Heart right ventricle (tissue), 16 donors: ENCODE measurements at places on chromosomes 2 and 18. TPM values are rescaled to one million over a fixed set of nuclear protein-coding genes. Genes with fewer than 3 reads are reported as not detected.
A peak's percentile ranks its signal among the peaks of the same experiment; 100 is the strongest.

DNA sequence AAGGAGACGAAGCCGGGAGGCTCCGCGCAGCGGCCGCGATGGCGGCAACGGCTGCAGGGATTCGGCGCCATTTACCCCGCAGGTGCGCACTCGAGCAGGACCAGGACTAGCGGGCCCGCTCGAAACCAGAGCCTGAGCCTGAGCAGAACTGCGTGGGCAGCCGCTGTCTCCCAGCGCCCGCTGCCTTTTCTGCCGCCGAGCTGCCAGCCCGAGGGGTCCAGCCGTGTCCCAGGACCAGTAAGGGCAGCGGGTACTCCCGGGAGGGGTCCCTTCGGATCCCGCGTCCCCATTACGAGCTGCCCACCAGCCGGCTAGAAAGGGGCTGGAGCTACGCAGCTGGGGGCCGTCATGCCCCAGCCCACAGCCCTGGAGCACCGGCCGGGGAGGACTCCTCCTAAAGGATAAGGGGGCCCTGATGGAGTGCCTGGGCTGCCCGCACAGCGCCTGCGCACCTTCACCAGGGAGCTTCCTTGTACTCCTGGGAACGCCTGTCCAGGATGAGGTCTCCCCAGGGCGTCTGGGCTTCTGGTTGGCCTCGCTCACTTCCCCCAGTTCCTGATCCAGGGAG is 9.9 kb downstream of the ALPP start:
- DNase-seq, result no peak

GRCh38 chr2:163351966-163352365 is 383.8 kb downstream of the FIGN start:
- no peak for DNase-seq

- no peak for DNase-seq
Measured at GRCh38 chr2:232999354-232999753, 13.7 kb downstream of the NGEF start.

- no peak for DNase-seq
Measured at GRCh38 chr2:95376311-95377215, 25.9 kb upstream of the FAHD2A start.

DNA sequence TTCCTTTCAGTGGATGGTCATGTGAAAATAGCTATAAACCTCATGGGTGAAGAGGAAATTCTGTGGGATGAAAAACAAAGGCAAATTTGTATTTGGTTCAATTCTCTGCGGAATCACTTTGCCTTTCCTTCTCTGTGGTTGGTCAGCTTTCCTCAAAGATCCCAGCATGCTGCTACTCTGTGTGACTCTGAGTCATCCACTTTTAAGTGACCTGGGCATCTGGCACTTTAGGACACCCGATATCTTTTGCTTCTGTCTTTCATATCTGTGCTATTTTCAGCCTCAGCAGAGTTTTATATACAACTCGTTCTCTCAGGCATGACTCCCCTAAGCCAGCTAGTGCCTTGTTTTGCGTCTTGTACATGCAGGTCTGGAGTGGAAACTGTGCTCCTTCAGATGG is 217.0 kb upstream of the PIEZO2 start:
- DNase-seq, result no peak

- no peak for DNase-seq
Measured at GRCh38 chr2:8342407-8342806, 339.4 kb upstream of the ID2 start.

GRCh38 chr2:168825126-168825525 is 22.7 kb downstream of the NOSTRIN start:
- DNase-seq, result no peak

DNA sequence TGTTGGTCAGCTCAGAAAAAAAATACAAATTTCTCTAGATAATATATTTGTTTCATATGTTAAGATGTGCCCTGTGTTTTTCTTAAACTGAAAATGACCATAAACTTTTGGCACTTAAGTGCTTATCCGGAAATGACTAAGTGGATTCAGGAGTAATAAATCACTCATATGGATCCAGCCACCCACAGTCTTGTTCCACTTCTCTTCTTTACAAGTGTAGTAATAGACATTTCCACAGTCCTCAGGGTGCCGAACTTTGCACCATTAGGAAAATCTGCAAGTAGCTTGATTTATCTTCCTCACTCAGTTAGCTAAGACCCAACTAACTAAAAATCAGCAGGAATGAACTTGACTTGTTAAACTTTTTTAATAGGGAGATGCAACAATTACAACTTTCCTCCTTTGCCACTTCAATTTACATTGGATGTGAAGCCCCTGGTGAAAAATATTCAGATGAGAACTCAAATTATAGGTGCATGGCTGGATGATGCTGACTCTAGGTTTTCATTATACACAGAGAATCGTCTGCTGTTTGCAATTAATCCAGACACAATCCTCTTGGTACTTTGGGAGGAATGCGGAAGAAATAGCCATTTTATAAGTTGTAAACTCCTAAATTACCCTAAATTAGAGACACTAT is 322.5 kb downstream of the ARHGAP15 start:
- no peak for DNase-seq

GRCh38 chr18:62175521-62175920 is 11.3 kb downstream of the PIGN start:
- no peak for DNase-seq

GRCh38 chr2:30147196-30147714 is 448 bp downstream of the YPEL5 start:
- DNase-seq, result no peak

- peak; percentile 62 for DNase-seq
Measured at GRCh38 chr2:190637903-190638618, 10.8 kb upstream of the NAB1 start.

GRCh38 chr2:143246815-143247744 is 117.9 kb downstream of the ARHGAP15 start:
- DNase-seq, result no peak

DNA sequence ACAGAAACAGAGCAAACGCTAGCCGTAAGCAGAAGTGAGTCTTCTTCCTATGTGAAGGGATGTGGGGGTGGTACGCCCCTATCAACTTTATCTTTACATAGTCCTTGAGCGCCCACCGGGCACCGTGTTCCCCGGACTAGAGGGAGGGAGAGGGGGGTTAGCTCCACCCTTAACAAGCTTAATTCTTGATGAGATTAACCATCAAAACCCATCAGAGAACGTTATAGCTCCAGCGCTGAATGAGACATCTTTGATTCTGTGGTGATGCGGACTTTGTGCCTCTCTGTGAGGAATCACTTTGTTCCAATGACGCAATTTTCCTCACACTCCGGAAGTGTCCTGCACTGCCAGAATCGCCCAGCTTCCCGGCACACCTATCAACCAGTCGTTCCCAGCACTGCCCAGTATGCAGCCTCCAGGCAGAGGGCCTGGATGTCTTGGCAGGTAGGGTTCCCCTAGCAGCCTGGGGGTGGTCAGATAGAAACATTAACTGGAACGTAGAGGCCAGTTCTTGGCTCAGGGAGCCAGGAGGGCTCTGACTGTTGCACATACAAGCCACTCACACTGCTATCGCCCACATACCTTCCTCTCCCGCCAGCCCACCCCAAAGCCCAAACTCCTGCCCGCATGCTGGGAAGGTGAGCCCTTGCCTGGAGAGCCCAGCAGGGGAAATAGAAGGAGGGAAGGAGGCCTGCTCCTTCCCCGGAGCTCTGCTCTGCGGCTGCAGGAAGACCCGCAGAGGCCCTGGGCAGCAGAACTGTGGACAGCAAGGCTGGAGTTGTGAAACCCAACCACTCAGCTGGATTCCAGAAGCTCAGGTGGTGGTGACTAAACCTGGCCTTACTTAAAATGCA is 1.9 kb upstream of the ODC1 start:
- no peak for DNase-seq

GRCh38 chr2:43067254-43068040 is 159.0 kb downstream of the ZFP36L2 start:
- DNase-seq, result no peak

- DNase-seq, result no peak
Measured at GRCh38 chr2:207432453-207432852, 97.3 kb upstream of the CREB1 start.

GRCh38 chr2:203824603-203825002 is 43.0 kb upstream of the CTLA4 start:
- DNase-seq, result no peak

DNA sequence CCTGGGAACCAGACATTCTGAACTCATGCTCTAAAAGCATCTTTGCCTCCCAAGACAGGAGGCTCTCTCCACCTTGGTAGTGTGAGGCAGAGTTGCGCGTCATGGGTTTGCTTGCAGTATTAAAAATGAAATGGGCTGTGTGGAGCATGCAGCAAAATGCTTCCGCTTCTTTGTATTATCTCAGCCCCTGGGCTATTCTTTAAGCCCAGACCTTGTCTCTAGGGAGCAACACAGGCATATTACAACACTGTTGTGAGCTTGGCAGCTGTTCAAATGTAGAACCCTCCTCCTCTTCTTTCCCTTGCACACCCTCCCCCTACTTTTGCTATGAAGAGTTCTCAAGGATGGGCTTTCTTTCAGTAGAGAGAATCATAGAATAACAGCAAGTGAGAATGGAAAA is 185.1 kb upstream of the LHCGR start:
- DNase-seq, result no peak

GRCh38 chr18:56726906-56727305 is 75.7 kb downstream of the WDR7 start:
- no peak for DNase-seq

- no peak for DNase-seq
Measured at GRCh38 chr2:108266218-108266617, 22.5 kb upstream of the SULT1C2 start.

DNA sequence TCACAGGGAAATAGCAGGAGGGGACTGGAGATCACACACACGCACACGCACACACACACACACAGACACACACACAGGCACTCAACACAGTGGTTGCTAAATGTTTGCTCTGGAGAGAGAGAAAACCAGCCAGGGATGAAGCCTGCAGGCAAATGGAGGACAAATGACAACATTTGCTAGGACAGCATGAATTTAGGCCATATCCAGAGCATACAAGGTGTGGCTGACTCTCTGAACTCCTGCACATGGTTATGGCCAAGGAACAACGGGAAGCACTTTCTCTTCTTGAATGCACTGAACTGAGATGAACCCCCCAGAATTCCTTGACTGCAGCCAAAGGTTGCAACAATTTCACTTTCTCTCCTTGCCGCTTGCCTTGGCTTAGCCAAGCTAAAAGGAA is 230.0 kb upstream of the RASGRP3 start:
- DNase-seq, result no peak

DNA sequence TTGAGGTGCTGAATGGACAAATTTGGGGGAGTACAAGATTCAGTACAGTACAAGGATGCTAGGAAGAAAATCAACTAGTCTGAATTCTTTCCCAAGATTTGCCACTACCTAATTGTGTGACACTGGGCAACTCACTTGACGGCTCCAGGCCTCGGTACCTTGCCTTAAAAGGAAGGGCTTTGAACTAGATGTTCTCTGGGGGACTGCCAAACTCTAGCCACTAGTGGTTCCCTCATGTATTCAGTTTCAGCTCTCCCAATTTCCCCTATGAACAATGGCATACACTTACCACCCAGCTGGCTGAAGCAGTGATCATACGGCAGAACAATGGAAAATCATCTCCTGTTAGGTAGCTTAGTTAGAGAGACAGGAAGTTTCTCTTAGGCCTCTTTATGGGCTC is 73.4 kb downstream of the VWC2L start:
- peak; percentile 28 for DNase-seq

DNA sequence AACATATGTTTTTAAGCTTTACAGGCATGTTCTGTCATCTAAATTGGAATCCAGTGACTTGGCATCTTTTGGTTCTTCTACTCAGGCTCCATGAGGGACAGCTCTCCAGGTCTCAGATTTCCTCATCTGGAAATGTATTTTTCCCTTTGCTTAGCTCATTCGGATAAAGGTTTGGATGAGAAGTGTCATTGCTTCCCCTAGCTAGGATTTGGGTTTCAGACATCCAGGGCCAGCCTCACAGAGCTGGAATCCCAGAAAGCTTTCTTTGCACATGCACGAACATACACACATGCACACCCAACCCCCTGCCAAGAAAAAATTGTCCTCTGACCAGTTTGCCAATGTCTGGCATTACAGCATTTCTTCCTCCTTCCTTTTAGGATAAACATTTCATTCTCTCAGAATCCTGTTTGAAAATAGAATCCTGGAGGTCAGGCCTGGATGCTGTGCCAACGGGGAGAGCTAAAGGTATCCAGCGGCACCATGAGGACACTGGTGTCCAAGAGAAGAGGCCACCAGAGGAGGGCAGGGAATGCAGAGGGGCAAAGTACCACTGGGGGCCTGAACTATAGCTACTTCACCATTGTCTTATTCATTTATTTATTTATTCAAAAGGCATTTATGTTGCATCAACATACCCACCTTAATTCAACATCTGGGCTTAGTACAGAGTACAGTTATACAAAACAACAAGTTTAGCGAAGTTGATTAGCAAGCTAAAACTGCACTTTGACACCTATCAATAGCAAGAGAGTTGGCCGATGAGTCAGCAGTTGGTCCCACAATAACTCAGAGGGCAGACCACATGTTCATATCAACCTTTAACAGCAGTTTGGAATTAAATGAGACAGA is 97.9 kb upstream of the ATL2 start:
- no peak for DNase-seq

DNA sequence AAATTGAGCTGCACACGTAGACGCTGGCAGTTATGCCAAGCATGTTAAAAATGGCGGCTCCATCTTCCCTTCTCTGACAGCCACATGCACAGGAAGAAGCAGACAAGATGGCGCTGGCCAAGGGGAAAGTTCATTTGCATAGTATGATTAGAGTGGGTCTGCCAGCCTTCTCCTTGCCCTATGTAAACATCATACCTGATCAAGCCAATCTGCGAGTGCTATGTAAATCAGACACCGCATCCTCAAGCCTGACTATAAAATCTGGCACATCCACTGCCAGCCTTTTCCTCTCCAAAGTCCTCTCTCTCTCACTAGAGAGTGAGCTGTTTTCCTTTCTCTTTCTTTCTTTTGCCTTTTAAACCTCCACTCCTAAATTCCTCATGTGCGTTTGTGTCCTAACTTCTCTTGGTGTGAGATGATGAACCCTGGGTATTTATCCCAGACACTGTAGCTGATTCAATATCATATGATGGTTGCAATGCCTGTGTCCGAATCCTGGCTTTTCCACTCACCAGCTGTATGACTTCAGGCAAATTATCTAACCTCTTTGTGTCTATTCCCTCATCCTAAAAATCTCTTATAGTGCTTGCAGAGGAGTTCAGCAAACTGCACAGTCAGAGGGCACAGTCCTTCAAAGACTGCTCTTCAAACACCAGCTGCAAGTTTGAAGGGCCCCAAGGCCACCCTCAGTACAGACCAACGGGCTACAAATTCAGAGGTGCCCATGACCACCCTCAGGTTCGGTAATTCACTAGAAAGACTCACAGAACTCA is 39.3 kb upstream of the ITSN2 start:
- DNase-seq, result no peak

GRCh38 chr18:36350839-36351469 is 53.4 kb downstream of the FHOD3 start:
- no peak for DNase-seq

The FER1L5 gene
- 0.04 TPM for total RNA-seq

The FAM237A gene
- total RNA-seq, result 0.60 TPM

The B3GNT7 gene
- total RNA-seq, result 2.1 TPM

The GALNT13 gene
- not detected for total RNA-seq

The APOB gene
- total RNA-seq, result 24.5 TPM

The CCL20 gene
- total RNA-seq, result not detected

The MAP3K2 gene
- 27.1 TPM for total RNA-seq

The TMEFF2 gene
- total RNA-seq, result not detected

The DPYSL5 gene
- not detected for total RNA-seq

The CRYGD gene
- total RNA-seq, result not detected

The PDE11A gene
- 1.3 TPM for total RNA-seq

The PLEK gene
- 2.1 TPM for total RNA-seq

The NOSTRIN gene
- total RNA-seq, result 5.0 TPM
